ENCODE measurements at places on chromosomes 4 and X. TPM values are rescaled to one million over a fixed set of nuclear protein-coding genes. Genes with fewer than 3 reads are reported as not detected.

DNA sequence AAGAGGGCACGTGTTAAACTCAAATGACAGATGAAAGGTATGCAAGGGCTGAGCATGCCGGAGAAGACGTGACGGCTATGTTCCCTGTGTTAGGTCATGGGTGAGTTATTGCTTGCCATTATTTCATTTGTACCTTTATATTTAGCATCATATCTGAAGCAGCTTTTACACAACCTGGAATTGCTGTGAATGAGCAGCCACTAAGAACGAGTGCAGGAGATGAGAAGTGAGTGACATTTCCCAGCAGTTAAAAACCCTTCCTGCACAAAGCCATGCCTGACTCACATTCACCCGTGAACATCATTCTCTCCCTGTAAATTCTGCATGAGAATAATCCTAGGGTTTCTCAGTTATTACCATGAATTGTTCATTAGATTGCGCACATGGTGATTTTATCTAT is 433.2 kb upstream of the ZFP42 start:
- H3K4me3 ChIP-seq = no peak overlapping the region
- no peaks in the 10 kb centered on the region for H3K27me3 ChIP-seq
- no peaks in the 10 kb centered on the region for H3K36me3 ChIP-seq
- no peaks in the 10 kb centered on the region for H3K4me1 ChIP-seq
- DNase-seq = no peak

DNA sequence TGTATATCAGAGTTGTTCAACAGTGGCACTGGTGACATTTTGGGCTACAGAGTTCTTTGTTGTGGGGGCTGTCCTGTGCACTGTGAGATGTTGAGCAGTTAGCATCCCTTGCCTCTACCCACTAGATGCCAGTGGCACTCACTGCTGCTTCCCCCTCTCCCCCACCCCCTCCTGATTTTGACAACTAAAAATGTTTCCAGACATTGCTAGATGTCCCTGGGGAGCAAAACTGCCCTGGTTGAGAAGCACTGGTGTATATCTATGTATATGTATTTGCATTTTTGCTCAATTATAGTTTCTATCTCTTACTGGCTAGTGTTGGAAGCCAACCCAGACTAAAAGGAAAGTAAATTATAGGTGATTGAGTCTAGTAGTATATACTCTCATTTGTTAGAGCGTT is 2.4 kb downstream of the TMEM131L start:
- no peaks in the 10 kb centered on the region for H3K36me3 ChIP-seq
- peak; percentile 75 for DNase-seq
- H3K4me1 ChIP-seq = no peaks in the 10 kb centered on the region
- H3K27me3 ChIP-seq = no peaks in the 10 kb centered on the region
- peak overlapping the region; percentile 48 for H3K27ac ChIP-seq

GRCh38 chr4:38089961-38090360 is 129.8 kb downstream of the PTTG2 start:
- H3K4me1 ChIP-seq = no peaks in the 10 kb centered on the region
- H3K4me3 ChIP-seq = no peak overlapping the region
- no peak for DNase-seq
- H3K27ac ChIP-seq = no peak overlapping the region
- no peaks in the 10 kb centered on the region for H3K36me3 ChIP-seq
- no peaks in the 10 kb centered on the region for H3K27me3 ChIP-seq

DNA sequence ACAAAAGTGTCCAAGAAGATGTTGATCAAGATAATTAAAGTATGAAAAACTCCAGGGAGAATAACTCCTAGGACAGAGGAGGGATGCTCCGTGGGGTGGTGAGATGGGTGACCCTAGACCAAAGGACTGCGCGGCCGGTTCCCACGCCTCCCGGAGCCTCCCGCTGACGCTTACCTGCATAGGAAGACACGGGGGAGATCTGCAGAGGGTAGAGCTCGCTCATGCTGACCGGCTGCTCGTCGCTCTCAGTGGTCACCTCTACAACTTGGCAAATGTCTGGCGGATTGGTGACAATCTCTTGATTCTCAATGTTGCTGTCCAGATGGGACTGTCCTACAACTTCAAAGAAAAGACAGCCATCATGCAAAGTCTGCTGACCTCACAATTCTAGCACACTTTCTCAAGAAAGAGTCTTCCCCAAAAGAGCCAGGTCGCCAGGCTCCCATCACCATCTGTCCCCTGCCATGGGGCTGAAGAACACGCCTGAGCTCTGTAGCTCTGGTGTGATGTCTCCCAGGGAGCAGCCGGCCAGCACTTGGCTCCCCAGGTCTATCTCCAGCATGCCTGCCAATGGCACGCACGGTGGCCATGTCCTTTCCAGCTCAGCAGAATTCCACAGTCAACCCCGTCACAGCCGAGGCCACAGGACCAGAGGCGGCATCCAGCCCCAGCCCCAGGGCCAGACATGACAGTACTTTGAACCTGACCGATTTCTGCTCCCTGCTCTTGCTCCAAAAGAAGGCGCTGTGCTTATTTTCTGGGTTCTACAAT is 75.4 kb downstream of the IRF2 start:
- no peak overlapping the region for H3K27ac ChIP-seq
- no peaks in the 10 kb centered on the region for H3K27me3 ChIP-seq
- no peak for DNase-seq

Gene SOWAHB
- 30.8 TPM for total RNA-seq

GRCh38 chr4:170691168-170691567 is 601.4 kb upstream of the AADAT start:
- no peak overlapping the region for H3K27ac ChIP-seq
- H3K36me3 ChIP-seq = no peaks in the 10 kb centered on the region
- DNase-seq = no peak

DNA sequence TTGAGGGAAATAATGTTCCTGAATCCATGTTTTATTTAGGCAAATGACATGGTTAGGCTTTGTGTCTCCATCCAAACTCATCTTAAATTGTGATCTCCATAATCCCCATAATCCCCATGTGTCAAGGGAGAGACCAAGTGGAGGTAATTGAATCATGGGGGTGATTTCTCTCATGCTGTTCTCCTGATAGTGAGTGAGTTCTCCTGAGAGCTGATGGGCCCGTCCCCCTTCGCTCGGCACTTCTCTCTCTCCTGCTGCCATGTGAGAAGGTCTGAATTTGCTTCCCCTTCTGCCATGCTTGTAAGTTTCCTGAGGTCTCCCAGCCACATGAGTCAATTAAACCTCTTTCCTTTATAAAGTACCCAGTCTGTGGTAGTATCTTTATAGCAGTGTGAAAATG is 563.0 kb upstream of the NR3C2 start:
- no peaks in the 10 kb centered on the region for H3K4me1 ChIP-seq
- H3K36me3 ChIP-seq = no peaks in the 10 kb centered on the region
- H3K27me3 ChIP-seq = no peaks in the 10 kb centered on the region

Gene P2RY4
- 1.7 TPM for total RNA-seq

Gene DNAAF6
- total RNA-seq = not detected

Gene CABS1
- not detected for total RNA-seq

Gene NEXMIF
- total RNA-seq = 0.38 TPM

GRCh38 chrX:13177921-13178566 is 133.6 kb upstream of the FAM9C start:
- no peaks in the 10 kb centered on the region for H3K4me1 ChIP-seq
- no peak for DNase-seq
- H3K36me3 ChIP-seq = no peaks in the 10 kb centered on the region
- H3K4me3 ChIP-seq = no peak overlapping the region

DNA sequence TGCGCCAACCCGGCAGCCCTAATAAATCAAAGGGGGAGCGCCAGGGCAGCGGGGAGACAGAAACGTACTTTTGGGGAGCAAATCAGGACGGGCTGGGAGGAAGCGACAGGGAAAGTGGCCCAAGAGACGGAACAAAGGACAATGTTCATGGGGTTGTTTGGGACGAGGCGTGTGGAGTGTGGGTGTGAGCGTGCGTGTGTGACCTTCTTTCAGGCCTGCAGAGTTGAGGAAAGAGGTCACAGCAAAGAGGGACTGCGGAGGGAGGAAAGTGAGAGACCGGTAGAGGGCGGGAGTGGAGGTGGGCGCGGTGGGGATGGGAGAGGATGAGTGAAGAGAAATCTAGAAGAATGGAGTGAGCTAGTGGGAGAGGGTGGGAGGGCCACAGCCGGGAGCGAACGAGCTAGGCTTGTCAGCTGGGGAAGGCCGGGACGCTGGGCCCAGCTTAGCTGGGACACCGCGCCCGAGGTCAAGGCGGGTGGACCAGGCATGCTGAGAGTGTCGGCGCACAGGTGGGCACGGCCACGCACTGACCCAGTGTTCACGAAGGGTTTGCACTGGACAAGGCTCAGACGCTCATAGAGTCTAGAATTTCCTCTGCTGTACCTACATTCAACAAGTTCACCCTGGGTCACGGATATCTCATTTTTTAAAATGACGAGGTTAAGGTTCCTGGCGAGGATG is 14.7 kb upstream of the PITX2 start:
- peak overlapping the region; percentile 53 for H3K4me3 ChIP-seq
- H3K27me3 ChIP-seq = peaks cover 41% of the 10 kb centered on the region
- peaks cover 16% of the 10 kb centered on the region for H3K4me1 ChIP-seq
- DNase-seq = no peak
- no peak overlapping the region for H3K27ac ChIP-seq
- H3K36me3 ChIP-seq = no peaks in the 10 kb centered on the region

GRCh38 chrX:18026166-18026565 is 165.1 kb upstream of the RAI2 start:
- H3K27me3 ChIP-seq = no peaks in the 10 kb centered on the region
- H3K27ac ChIP-seq = no peak overlapping the region
- H3K4me1 ChIP-seq = no peaks in the 10 kb centered on the region
- DNase-seq = no peak
- no peaks in the 10 kb centered on the region for H3K36me3 ChIP-seq
- H3K4me3 ChIP-seq = no peak overlapping the region

- no peak for DNase-seq
- H3K4me1 ChIP-seq = no peaks in the 10 kb centered on the region
- no peaks in the 10 kb centered on the region for H3K36me3 ChIP-seq
- no peak overlapping the region for H3K4me3 ChIP-seq
Measured at GRCh38 chrX:122582280-122582974, 601.7 kb upstream of the GRIA3 start.

All from Peyer's patch (tissue), 4 donors.